ENCODE measurements at places on chromosomes 2 and 18.

GRCh38 chr18:23033056-23033455, 99.9 kb downstream of the RBBP8 start:
- no peak for DNase-seq

- DNase-seq = no peak
Observed at GRCh38 chr18:68461481-68462018, 253.4 kb downstream of the TMX3 start.

DNA sequence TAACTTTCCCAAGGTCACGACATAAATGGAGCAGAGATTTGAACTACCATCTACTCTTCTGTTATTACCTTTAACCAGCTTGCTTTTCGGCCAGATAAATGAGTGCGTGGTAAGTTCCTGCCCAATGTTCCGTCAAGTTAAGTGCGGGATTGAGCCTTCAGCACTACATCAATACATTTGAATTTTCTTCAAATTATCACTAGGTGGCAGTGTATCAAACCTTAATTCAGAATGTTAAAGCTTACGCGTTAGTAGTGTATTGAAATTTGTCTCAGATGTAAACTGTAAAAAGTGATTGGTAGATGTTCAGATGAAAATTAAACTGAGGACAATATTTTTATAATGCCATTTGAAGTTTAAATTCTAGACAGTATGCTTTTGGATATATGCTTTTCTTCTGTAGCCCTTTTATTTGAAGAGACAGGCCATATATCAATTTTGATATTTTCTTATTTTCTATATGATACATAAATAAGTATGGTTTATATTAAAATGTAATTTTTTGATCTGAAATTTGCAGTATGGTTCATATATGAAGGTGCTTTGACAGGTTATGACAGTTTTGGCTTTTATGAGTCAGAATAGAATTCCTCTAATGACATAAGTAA, 681.3 kb downstream of the ADCYAP1 start:
- no peak for DNase-seq

GRCh38 chr2:70250434-70250833, 2.0 kb upstream of the TIA1 start:
- no peak for DNase-seq

GRCh38 chr2:190678444-190679162, 29.7 kb downstream of the NAB1 start:
- no peak for DNase-seq
